ENCODE measurements at places on chromosomes 6 and 20. TPM values are rescaled to one million over a fixed set of nuclear protein-coding genes. Genes with fewer than 3 reads are reported as not detected.
A peak's percentile ranks its signal among the peaks of the same experiment; 100 is the strongest.

- no peak for DNase-seq
- H3K4me1 ChIP-seq: no peaks in the 10 kb centered on the region
- no peaks in the 10 kb centered on the region for H3K27me3 ChIP-seq
- no peak overlapping the region for H3K4me3 ChIP-seq
- H3K36me3 ChIP-seq: peaks cover 29% of the 10 kb centered on the region
- no peak overlapping the region for H3K27ac ChIP-seq
Measured at GRCh38 chr6:109772883-109773431, 81.9 kb downstream of the FIG4 start.

DNA sequence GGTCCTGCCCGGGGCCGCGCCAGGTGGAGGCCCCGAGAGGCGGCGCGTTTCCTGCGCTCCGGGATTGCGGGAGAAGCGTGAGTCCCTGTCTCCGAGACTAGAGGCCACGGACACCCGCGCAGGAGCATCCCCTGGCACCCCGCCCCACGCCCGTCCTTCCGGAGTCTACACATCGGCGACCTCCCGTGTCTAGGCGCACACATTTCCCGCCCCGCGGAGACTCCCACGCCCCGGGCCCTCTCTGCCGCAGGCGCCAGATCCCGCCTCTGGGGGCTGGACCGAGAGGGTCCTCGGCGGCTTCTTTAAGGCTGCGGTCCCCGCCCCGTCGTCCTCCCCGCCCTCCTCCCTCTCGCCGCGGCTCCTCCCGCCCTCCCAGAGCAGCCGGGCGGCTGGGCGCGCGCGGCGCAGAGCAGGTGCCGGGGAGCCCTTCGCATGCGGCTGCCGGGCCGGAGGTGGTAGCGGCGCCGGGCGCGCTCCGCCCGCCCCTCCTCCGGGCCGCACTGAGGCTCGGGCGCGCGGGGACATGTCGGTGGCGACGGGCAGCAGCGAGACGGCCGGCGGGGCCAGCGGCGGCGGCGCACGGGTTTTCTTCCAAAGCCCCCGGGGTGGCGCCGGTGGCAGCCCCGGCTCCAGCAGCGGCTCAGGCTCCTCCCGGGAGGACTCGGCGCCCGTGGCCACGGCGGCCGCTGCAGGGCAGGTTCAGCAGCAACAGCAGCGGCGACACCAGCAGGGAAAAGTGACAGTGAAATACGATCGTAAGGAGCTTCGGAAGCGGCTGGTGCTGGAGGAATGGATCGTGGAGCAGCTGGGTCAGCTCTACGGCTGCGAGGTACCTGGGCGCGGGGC lies at the start of gene PPP1R14C:
Gene PPP1R14C, plus strand, starts transcription at position 375 of the 846 bp plus-strand sequence. Its CDS starts 149 bp downstream, at position 524.
- H3K4me1 ChIP-seq: peaks cover 10% of the 10 kb centered on the region
- no peak within 1 kb of the TSS for H3K27ac ChIP-seq
- DNase-seq: peak; percentile 51

GRCh38 chr20:50356962-50357782 lies 153.0 kb upstream of the PTPN1 start:
- H3K27ac ChIP-seq: no peak overlapping the region
- no peak overlapping the region for H3K4me3 ChIP-seq
- H3K27me3 ChIP-seq: no peaks in the 10 kb centered on the region
- H3K36me3 ChIP-seq: no peaks in the 10 kb centered on the region
- no peak for DNase-seq
- peaks cover 17% of the 10 kb centered on the region for H3K4me1 ChIP-seq

DNA sequence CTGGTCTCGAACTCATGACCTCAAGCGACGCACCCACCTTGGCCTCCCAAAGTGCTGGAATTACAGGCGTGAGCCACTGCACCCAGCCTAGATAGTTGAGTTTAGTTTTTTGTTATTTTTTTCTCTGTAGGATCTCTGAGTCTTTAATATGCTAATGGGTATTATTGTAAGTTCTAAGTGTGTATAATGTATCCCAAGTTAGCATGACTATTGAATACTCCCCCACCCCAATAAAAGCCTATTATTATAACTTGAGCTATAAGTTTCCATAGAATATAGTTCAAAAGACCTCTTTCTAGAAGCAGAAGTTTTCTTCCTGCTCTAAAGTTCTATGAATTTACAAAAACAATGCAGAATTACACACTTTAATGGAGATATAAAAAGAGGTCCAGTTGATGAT lies 210.4 kb upstream of the MARCKS start:
- DNase-seq: no peak
- H3K4me1 ChIP-seq: peaks cover 57% of the 10 kb centered on the region
- no peaks in the 10 kb centered on the region for H3K36me3 ChIP-seq
- no peak overlapping the region for H3K4me3 ChIP-seq

- DNase-seq: no peak
- no peak overlapping the region for H3K27ac ChIP-seq
- H3K4me1 ChIP-seq: peaks cover 11% of the 10 kb centered on the region
- no peaks in the 10 kb centered on the region for H3K36me3 ChIP-seq
- H3K27me3 ChIP-seq: peaks cover 4% of the 10 kb centered on the region
Measured at GRCh38 chr6:168703990-168704389, 263.0 kb downstream of the SMOC2 start.

GRCh38 chr6:5438922-5439584 lies 177.7 kb downstream of the FARS2 start:
- peaks cover 12% of the 10 kb centered on the region for H3K36me3 ChIP-seq
- peaks cover 2% of the 10 kb centered on the region for H3K4me1 ChIP-seq
- no peak overlapping the region for H3K4me3 ChIP-seq

DNA sequence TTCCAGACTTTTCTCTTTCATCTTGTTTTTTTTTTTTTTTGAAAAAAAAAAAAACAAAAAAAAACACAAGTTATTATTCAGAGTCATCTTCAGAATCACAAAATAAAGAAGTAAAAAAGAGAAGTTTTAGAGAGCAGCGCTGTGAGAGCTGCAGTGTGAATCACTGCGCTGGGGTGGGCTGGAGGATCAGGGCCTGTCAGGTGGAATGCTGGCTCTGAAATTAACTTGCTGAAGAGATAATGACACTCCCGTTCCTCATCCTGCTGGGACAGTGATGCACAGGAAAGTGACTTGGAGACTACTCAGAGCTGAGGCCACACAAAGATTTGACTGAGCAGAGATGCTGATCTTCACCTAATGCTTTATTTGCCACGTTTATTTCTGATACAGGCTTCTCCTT lies 42.7 kb upstream of the CLDN20 start:
- no peaks in the 10 kb centered on the region for H3K27me3 ChIP-seq
- peaks cover 17% of the 10 kb centered on the region for H3K4me1 ChIP-seq
- no peak for DNase-seq
- peaks cover 2% of the 10 kb centered on the region for H3K36me3 ChIP-seq

GRCh38 chr6:83474309-83474708 lies 38.0 kb upstream of the PRSS35 start:
- no peaks in the 10 kb centered on the region for H3K27me3 ChIP-seq
- no peaks in the 10 kb centered on the region for H3K36me3 ChIP-seq
- no peak overlapping the region for H3K4me3 ChIP-seq
- H3K4me1 ChIP-seq: no peaks in the 10 kb centered on the region
- no peak overlapping the region for H3K27ac ChIP-seq

GRCh38 chr6:170279977-170280688 lies 10.7 kb downstream of the DLL1 start:
- H3K27me3 ChIP-seq: peaks cover 16% of the 10 kb centered on the region
- peaks cover under 1% of the 10 kb centered on the region for H3K4me1 ChIP-seq
- no peak for DNase-seq
- no peaks in the 10 kb centered on the region for H3K36me3 ChIP-seq
- no peak overlapping the region for H3K27ac ChIP-seq

- no peak overlapping the region for H3K27ac ChIP-seq
- H3K36me3 ChIP-seq: no peaks in the 10 kb centered on the region
- no peak for DNase-seq
- H3K27me3 ChIP-seq: no peaks in the 10 kb centered on the region
Measured at GRCh38 chr6:3333263-3333662, 74.5 kb downstream of the PSMG4 start.

- H3K4me3 ChIP-seq: no peak overlapping the region
- peaks cover 20% of the 10 kb centered on the region for H3K27me3 ChIP-seq
- no peaks in the 10 kb centered on the region for H3K4me1 ChIP-seq
- H3K36me3 ChIP-seq: no peaks in the 10 kb centered on the region
- no peak overlapping the region for H3K27ac ChIP-seq
- DNase-seq: no peak
Measured at GRCh38 chr6:99761711-99762110, 155.1 kb downstream of the PRDM13 start.

DNA sequence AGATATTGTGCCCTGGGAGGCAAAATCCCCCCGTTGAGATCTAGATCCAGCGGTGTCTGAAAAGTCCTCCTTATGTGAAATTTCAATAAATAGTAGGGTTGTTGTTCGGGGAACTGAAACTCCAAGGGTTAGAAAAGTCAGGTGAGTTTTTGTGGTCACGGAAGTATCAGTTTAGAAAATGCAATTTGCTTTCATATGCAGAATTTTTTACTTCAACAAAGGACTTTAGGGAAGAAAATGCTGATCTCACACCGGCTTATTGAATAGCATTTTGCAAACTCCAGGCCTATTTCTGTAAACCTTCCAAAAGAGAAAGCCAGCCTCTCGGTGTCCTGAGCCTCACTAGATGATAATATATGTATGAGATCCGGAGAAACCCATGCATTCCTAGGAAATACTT lies 254.7 kb downstream of the TSHZ2 start:
- no peaks in the 10 kb centered on the region for H3K27me3 ChIP-seq
- H3K4me1 ChIP-seq: peaks cover 37% of the 10 kb centered on the region
- peak overlapping the region; percentile 68 for H3K27ac ChIP-seq
- no peaks in the 10 kb centered on the region for H3K36me3 ChIP-seq
- DNase-seq: no peak

DNA sequence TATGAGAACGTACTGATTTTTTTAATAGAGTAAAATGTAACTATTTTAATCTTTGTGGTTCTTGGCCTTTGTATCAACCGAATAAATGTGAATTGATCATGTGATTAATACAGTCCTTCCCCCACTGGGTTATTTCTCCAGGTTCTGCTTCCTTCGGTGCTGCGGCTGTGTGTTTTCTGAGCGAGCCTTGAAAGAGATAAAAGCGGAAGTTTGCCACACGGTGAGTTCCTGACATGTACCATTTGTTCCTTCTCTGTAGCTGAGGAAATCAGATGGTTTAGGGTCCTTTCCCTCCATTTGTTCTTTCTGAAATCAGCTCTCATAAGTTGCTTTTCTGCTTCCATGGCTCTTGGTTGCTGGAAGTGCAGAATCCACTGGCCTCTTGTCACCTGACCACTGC lies 15.5 kb downstream of the RTF2 start:
- H3K4me1 ChIP-seq: no peaks in the 10 kb centered on the region
- DNase-seq: no peak
- H3K27me3 ChIP-seq: no peaks in the 10 kb centered on the region
- H3K4me3 ChIP-seq: no peak overlapping the region

- peaks cover 4% of the 10 kb centered on the region for H3K4me1 ChIP-seq
- H3K27me3 ChIP-seq: peaks cover 40% of the 10 kb centered on the region
- no peak for DNase-seq
- no peak overlapping the region for H3K27ac ChIP-seq
Measured at GRCh38 chr20:1503564-1504227, 12.5 kb upstream of the SIRPB2 start.

DNA sequence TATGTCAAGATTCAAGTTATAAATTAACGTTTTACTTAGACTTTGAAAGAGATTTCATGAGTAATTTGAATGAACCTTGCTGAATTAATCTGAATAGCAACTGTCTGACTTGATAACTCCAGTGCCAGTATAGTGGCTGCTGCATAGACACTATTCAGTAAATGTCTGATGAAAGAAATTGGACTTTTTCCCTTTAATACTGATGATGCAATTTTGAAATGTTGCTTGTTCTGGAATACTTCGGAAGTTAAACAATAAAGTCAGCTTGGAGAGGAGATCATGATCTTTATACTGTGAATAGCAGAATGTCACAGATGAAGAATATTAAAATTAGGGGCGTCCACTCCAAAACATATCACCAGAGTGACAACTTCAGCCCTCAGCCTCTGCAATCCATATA lies 3.6 kb upstream of the PGBD1 start:
- peaks cover 27% of the 10 kb centered on the region for H3K36me3 ChIP-seq
- DNase-seq: no peak
- H3K27ac ChIP-seq: no peak overlapping the region
- peaks cover 11% of the 10 kb centered on the region for H3K4me1 ChIP-seq
- H3K4me3 ChIP-seq: no peak overlapping the region

DNA sequence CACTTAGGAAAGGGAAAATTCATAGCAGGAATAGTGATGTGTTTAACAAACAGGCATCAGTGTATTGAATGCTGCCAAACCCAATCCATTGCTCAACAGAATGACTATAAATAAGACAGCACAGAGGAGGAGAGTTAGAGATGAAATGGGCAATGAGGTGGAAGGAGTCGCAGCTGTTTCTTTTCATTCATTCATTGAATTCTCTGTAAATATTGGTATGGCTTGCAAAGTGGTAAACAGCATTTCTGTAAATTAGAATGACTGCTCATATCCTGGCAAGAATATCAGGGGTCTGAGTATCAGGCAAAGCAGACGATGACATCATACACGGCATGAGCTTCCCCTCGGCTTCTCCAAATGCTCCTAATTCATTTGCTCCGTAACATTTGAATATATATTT lies 703.6 kb upstream of the SLC35B3 start:
- no peaks in the 10 kb centered on the region for H3K27me3 ChIP-seq
- no peak overlapping the region for H3K27ac ChIP-seq
- peaks cover 16% of the 10 kb centered on the region for H3K4me1 ChIP-seq
- no peaks in the 10 kb centered on the region for H3K36me3 ChIP-seq
- no peak overlapping the region for H3K4me3 ChIP-seq

GRCh38 chr6:113148566-113148965 lies 708.6 kb upstream of the MARCKS start:
- H3K4me1 ChIP-seq: peaks cover 19% of the 10 kb centered on the region
- H3K27ac ChIP-seq: no peak overlapping the region
- H3K36me3 ChIP-seq: peaks cover 6% of the 10 kb centered on the region
- no peak overlapping the region for H3K4me3 ChIP-seq
- H3K27me3 ChIP-seq: no peaks in the 10 kb centered on the region

- H3K4me1 ChIP-seq: peaks cover 10% of the 10 kb centered on the region
- no peak overlapping the region for H3K27ac ChIP-seq
- H3K36me3 ChIP-seq: no peaks in the 10 kb centered on the region
- H3K27me3 ChIP-seq: no peaks in the 10 kb centered on the region
- no peak overlapping the region for H3K4me3 ChIP-seq
Measured at GRCh38 chr6:24847402-24847801, 48.7 kb upstream of the ARMH2 start.

DNA sequence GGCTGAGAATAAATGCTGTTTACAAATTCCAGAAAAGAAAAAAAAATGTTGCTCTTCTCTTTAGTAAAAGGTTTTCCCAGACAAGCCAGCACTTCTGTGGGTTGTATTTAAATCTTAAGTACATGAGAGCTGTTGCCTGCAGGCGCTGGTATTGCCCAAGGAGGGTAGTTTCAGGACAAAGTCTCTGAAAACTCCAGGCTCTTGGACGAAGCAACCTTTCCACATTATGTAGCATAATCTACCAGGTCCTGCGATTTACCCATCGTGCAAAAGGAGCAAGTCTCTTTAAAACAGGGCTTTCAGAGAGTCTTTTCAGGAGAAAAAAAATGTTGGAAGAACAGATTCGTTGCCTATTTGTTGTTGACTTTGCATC lies 65.6 kb downstream of the PLG start:
- peak overlapping the region; percentile 91 for H3K4me3 ChIP-seq
- H3K27ac ChIP-seq: no peak overlapping the region
- H3K27me3 ChIP-seq: peaks cover 15% of the 10 kb centered on the region
- DNase-seq: no peak

The GLO1 gene
- total RNA-seq: 86.2 TPM

The SLC35B3 gene
- 27.0 TPM for total RNA-seq

The SENP6 gene
- 157 TPM for total RNA-seq

The SAPCD1 gene
- total RNA-seq: 11.6 TPM

The MOCS1 gene
- 4.1 TPM for total RNA-seq

The HLA-DRB1 gene
- 5.3 TPM for total RNA-seq

The ZNF334 gene
- total RNA-seq: 31.8 TPM

The BANF2 gene
- not detected for total RNA-seq

The BEND6 gene
- total RNA-seq: 6.6 TPM

The PDSS2 gene
- total RNA-seq: 13.2 TPM

The SCRT2 gene
- total RNA-seq: not detected

The OXT gene
- total RNA-seq: not detected

Data from mesothelial cell of epicardium (in vitro differentiated cells).